HEK293T (cell line): ENCODE measurements at places on chromosomes 3 and 15.

- no peak for DNase-seq
These were observed 16.7 kb downstream of the KAT2B start for GRCh38 chr3:20056725-20057611.

- DNase-seq: no peak
These were observed 32.4 kb downstream of the BTD start for GRCh38 chr3:15633766-15634598.

GRCh38 chr3:165459924-165460835 is 264.0 kb upstream of the SLITRK3 start:
- no peak for DNase-seq

DNA sequence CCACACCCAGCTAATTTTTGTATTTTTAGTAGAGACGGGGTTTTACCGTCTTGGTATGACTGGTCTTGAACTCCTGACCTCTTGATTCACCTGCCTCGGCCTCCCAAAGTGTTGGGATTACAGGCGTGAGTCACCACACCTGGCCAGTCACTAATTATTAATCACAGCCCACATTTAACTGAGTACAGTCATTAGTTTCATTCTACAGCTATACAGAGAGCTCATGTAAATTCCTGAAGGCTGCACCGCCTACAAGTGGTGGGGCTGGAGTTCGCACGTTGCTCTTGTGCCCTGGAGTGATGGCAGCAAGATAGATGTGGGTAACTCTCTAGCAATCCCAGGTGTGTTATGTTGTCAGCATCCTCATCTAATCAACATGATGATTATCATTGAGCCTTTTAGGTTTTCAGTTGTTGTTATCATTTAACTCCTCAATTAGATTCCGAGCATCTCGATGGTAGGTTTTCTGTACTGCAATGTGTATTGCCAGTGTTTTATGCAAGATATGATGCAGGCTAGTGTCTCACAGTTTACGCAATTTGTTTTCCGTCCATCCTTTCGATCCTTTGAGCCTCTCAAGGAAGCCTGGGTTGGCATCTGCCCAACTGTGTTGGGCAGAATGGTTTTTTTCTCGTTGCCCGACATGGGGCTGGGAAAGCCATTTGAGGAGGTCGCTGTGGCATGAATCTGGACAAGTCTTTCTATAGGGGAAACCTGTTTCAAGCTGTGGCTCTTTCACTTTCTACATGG is 216.3 kb downstream of the LPP start:
- DNase-seq: no peak

- DNase-seq: no peak
These were observed 7.1 kb downstream of the ALG3 start for GRCh38 chr3:184241447-184242296.

DNA sequence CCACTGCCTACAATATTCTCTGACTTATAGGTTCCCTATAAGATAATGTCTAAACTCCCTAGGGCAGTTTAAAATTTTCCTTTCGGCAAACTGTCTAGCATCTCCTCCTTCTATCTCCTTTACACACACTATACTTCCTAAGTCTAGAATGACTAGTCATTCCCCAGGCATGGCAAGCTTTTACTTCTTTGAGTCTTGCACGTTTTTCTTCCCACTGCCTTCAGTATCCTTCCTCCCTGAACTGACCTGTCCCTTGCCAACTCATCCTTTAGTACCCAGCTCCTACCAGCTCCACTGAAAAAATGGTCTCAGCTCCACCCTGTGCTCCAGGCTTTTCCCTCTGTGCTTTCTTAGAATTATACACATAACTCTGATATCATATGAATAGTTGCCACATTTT is 93.8 kb upstream of the KBTBD8 start:
- DNase-seq: no peak

DNA sequence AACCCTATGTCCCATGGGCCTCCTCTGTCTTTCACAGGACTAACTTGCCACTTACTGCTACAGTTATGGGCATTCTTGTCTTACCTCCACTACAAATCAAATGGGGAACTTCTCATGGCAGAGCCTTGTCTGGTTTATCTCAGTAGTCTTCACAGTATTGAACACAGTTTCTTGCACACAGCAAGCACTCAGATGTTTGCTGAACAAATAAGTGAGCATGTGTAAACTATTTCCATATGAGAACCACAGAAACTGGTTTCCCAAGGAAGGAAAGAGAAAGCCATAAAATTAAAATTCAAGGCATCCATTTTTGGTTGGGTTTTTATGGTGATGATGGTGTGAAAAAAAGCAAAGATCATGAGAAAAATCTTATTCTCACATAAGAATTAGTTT is 189.2 kb downstream of the MEX3B start:
- DNase-seq: no peak

- DNase-seq: no peak
These were observed 70.9 kb downstream of the ANKRD28 start for GRCh38 chr3:15726881-15727280.

- no peak for DNase-seq
These were observed 919 bp downstream of the IDH2 start for GRCh38 chr15:90101130-90101968.

GRCh38 chr3:42705058-42705767 is 2.6 kb upstream of the HHATL start:
- DNase-seq: no peak

DNA sequence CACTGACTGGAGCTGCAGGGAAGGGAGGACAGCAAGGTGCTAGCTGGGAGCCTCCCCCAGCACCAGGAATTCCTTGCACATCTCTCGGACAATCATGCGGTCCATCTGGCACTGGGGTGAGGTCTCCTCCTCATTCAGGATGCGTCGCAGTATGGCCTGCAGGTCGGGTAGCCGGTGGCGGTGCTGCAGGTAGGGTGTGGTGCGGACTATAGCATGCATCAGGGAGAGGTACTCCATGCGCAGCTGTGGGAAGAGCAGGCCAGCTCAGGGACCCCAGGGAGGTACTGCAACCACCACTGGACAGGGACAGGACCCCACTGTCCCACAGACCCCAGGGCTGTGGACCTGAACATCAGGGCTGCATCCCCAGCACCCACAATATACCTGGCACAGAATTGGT is 11.2 kb downstream of the NCKIPSD start:
- DNase-seq: no peak
